ENCODE measurements at places on chromosomes 4 and X.
A peak's percentile ranks its signal among the peaks of the same experiment; 100 is the strongest.

- no peak for DNase-seq
Observed at GRCh38 chrX:13265111-13265510, 54.7 kb downstream of the ATXN3L start.

GRCh38 chrX:131792356-131792749 lies 230.7 kb upstream of the STK26 start:
- peak; percentile 74 for DNase-seq

GRCh38 chrX:154097003-154097588 lies 421 bp downstream of the MECP2 start:
- no peak for DNase-seq

- DNase-seq: peak; percentile 85
Observed at GRCh38 chr4:147736458-147736857, 4.6 kb downstream of the ARHGAP10 start.

- DNase-seq: peak; percentile 10
Observed at GRCh38 chr4:3070709-3071500, 3.4 kb downstream of the HTT-AS start.
